ENCODE measurements at places on chromosomes 4 and X. TPM values are rescaled to one million over a fixed set of nuclear protein-coding genes. Genes with fewer than 3 reads are reported as not detected.

DNA sequence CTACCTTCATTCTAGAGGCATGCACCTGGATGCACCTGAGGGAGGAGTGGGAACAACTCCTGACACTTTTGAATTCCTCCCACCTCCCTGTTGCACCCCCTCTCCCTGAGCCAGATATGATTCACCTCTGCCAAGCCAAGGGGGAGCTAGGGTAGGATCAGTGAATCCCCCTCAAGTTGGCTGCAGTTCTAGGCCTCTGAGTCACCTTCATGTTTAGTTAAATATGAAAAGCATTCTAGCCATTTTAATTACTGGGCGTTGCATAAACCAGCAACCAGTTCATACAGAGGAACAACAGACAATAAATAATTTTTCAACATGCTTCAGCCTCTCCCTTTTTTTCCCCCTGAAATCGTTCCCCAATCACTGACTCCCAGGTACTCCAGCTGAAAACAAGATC lies 1440.2 kb downstream of the ADGRL3 start:
- H3K27me3 ChIP-seq = no peaks in the 10 kb centered on the region
- no peaks in the 10 kb centered on the region for H3K4me1 ChIP-seq
- H3K36me3 ChIP-seq = no peaks in the 10 kb centered on the region
- DNase-seq = no peak
- H3K27ac ChIP-seq = no peak overlapping the region

- no peak overlapping the region for H3K27ac ChIP-seq
- H3K4me1 ChIP-seq = no peaks in the 10 kb centered on the region
- no peaks in the 10 kb centered on the region for H3K27me3 ChIP-seq
- no peak for DNase-seq
Observed at GRCh38 chr4:33149658-33150524, 2429.7 kb downstream of the PCDH7 start.

GRCh38 chrX:26649534-26649933 lies 433.6 kb downstream of the MAGEB5 start:
- H3K27ac ChIP-seq = no peak overlapping the region
- H3K4me1 ChIP-seq = no peaks in the 10 kb centered on the region
- no peaks in the 10 kb centered on the region for H3K27me3 ChIP-seq
- no peak overlapping the region for H3K4me3 ChIP-seq
- peak; percentile 13 for DNase-seq

DNA sequence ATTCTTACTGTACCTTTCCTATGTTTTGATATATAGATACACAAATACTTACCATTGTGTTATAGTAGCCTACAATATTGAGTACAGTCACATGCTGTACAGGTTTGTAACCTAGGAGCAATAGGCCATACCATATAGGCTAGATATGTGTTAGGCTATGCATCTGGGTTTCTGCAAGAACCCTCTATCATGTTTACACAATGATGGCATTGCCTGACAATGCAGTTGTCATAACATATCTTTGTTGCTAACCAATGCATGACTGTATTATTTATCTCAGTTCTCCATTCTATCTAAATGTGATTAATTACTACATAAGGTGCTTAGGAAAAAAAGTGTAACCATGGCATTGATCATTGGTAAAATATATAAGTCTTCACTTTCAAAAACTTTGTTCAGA lies 10.0 kb upstream of the SPCS3 start:
- no peak for DNase-seq
- H3K4me1 ChIP-seq = no peaks in the 10 kb centered on the region
- H3K27me3 ChIP-seq = peaks cover 7% of the 10 kb centered on the region
- H3K27ac ChIP-seq = no peak overlapping the region
- no peaks in the 10 kb centered on the region for H3K36me3 ChIP-seq

DNA sequence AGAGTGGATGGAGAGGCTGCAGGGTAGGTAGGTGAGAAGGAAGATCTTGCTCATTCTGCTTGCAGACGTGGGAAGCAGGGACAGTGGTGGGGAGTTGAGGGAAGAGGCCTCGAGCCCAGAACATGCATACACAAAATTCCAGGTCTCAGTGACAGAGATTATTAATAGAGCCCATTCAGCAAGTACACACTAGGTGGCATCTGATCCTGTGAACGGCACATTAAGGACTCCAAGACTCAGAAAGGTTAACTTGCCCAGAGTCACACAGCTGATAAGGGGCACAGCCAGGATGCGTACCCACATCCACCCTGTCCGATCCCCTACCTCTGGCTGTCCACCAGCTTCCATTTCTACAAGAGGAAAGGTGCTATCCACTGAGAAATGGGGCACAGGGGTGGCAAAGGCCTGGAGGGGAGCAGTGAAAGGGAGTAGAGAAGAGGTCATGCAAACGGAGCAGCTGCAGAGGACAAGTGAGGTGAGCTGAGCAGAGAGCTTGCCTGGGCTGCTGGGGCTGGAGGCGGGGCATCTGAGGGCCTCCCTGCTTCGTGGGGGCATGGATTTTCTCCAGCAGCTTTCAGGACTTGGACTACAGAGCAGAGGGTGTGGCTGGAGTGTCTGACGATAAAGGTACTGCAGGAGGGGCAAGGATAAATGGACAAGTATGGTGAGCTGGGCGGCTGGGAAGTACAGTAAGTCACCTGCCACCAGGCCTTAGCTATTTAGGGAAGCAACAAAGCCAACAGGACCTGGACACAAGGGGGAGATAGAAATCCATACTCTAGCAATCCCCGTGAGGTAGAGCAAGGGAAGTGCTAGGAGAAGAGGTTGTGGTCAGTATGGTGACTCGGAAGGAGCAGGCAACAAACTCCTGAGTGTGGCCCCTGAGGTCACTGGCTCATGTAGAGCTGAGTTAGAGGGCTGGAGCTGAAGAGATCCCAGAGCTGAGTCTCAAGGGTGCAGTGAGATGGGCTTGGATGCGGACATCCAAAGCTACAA lies 11.2 kb downstream of the IDS start:
- H3K27ac ChIP-seq = no peak overlapping the region
- H3K4me1 ChIP-seq = no peaks in the 10 kb centered on the region
- no peak for DNase-seq

DNA sequence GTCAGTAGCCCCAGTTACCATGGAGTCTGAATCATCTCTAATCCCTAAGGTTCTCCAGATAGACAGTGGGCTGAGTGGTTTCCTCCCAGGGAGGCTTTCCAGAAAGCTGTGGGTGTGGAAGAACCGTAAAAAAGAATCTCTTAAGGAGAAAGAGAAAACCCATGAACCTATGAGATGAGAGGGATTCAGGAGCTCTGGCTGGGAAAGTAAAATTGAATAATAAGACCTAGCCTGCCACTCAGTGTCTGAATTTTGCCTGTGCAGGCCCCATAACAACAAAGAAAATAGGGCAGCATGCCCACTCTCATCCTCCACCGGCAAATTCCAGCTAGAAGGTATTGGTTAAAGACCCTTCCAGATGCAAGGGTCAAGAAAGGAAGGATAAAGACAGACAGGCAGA lies 16.9 kb downstream of the AWAT2 start:
- no peaks in the 10 kb centered on the region for H3K36me3 ChIP-seq
- H3K4me1 ChIP-seq = peaks cover 20% of the 10 kb centered on the region
- H3K27ac ChIP-seq = no peak overlapping the region
- DNase-seq = no peak

GRCh38 chrX:40468033-40468846 lies 112.5 kb upstream of the ATP6AP2 start:
- H3K27ac ChIP-seq = no peak overlapping the region
- no peaks in the 10 kb centered on the region for H3K36me3 ChIP-seq
- H3K4me1 ChIP-seq = peaks cover 26% of the 10 kb centered on the region

DNA sequence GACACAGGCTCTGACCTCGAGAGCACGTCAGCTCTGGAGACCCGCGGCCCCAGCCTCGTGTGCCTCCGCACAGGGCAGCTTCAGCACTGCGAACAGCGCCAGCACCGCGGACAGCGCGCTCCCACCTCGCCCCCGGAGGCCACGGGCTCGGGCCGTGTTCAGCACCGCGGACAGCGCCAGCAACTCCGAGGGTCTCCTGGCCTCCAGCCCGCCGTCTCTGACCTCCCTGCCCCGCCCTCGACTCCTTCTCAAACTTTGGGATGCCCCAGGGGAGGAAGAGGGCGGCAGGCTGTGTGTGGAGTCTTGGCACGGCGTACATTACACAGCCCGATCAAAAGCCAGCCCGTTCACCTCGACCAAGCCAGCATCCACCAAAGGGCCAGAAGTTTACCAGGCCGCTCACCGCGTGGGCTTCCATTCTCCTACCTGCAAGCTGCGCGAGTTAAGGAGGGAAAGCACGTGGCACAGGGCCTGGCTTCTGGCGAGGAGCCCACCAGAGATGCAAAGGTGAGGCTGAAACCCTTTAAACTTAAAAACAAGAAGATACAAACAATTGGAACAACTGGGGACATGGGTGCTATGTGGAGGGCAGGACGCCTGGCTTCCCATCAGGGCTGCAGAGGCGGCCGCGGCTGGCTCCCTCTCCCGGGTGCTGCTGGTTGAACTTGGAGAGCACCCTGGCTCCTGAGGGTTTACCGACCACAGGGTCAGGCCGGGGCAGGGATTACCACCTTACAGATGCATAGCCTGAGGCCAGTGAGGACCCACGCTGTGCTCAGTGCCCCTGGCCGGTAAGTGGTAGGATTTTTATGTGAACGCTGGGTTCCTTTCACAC lies 4.5 kb upstream of the NKX1-1 start:
- peak; percentile 28 for DNase-seq
- H3K4me1 ChIP-seq = no peaks in the 10 kb centered on the region
- no peak overlapping the region for H3K4me3 ChIP-seq
- no peaks in the 10 kb centered on the region for H3K36me3 ChIP-seq
- H3K27ac ChIP-seq = no peak overlapping the region

DNA sequence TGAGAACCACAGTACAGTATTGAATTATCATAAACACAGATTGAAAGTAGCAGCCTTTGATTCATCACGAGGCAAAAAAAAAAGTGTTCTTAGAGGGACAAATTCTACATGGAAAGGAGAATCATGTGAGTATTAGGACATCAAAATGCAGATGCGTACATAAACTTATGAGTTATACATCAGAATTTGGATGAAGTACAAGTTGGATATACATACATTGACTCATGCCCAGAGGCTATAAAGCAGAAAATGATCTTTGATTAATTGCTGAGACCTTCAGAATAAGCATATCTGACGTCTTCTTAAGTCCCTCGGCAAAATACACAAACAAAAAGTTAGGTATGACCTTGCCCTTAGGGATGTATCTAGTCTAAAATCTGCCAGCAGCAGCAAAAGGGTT lies 206.4 kb downstream of the LDB2 start:
- H3K4me3 ChIP-seq = no peak overlapping the region
- no peak for DNase-seq
- H3K27ac ChIP-seq = no peak overlapping the region
- no peaks in the 10 kb centered on the region for H3K27me3 ChIP-seq
- no peaks in the 10 kb centered on the region for H3K4me1 ChIP-seq

GRCh38 chr4:52102587-52102986 lies 51.5 kb downstream of the SPATA18 start:
- H3K36me3 ChIP-seq = no peaks in the 10 kb centered on the region
- H3K4me3 ChIP-seq = no peak overlapping the region
- H3K27me3 ChIP-seq = no peaks in the 10 kb centered on the region
- H3K4me1 ChIP-seq = no peaks in the 10 kb centered on the region
- H3K27ac ChIP-seq = no peak overlapping the region

DNA sequence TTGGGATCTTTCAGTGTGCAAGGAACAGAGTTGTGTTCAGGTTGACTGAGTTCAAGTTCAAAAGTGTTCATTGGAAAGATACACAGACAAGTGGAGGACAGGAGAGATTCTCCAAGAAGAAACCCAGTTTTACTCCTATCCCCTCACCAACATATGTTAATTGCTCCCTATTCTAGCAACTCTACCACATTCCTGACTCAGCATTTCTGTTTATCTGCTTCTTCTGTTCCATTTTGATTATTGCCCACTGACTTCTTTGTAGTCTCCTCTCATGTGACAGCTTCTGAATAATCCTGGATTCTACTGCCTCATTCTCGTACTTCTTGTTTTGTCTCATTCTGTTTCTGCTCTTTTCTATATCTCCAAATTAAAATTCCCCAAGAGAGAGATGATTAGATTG lies 15.8 kb upstream of the SPANXC start:
- H3K4me1 ChIP-seq = no peaks in the 10 kb centered on the region
- no peaks in the 10 kb centered on the region for H3K36me3 ChIP-seq
- H3K27me3 ChIP-seq = no peaks in the 10 kb centered on the region

DNA sequence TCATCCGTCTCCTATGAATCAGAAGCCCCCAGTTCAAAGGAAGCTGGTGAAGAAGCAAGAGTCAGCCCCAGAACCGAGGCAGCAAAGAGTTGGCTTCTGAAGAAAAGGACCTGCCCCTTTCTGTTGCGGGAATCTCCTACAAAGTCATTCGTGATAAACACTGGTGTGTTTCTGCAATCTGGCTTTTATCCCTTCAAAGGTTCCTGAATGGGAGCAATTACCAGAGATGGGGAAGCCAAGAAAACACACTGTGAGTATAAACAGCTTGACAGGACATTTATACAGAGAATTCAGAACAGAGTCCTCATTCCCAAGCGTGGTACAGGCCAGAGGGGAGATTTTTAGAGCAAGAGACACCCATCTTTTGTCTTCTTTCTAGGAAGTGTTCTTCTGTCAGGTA lies 226.8 kb upstream of the LNX1 start:
- no peaks in the 10 kb centered on the region for H3K27me3 ChIP-seq
- H3K36me3 ChIP-seq = no peaks in the 10 kb centered on the region
- H3K4me3 ChIP-seq = no peak overlapping the region
- no peaks in the 10 kb centered on the region for H3K4me1 ChIP-seq
- DNase-seq = no peak

DNA sequence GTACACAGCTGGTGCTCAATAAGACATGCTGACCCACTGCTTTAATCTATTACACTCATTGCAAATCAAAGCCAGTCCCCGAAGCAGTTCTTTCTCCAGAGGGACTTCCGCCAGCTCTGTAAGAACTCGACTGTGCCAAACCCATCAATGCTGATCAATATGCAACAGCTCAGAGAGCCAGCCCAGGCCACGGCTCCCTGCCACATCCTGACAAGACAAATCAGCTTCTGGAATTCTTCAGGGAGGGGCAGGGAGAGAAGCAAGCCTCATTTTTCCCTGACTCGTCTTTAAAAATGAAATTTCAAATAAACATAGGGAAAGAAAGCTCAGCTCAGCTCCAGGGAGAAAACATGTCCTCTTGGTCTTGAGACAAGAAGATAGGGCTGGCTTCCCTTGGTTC lies 5.3 kb upstream of the ADRA2C start:
- H3K4me1 ChIP-seq = no peaks in the 10 kb centered on the region
- no peak overlapping the region for H3K4me3 ChIP-seq
- no peak overlapping the region for H3K27ac ChIP-seq
- no peak for DNase-seq

The HSD17B13 gene
- total RNA-seq = 0.58 TPM

The DNAJB14 gene
- 74.5 TPM for total RNA-seq

The SPACA5 gene
- not detected for total RNA-seq

The FHIP1A gene
- total RNA-seq = 3.2 TPM

The CENPVL1 gene
- total RNA-seq = not detected

The ZAR1 gene
- total RNA-seq = not detected
